ENCODE measurements at places on chromosomes 4 and X.

DNA sequence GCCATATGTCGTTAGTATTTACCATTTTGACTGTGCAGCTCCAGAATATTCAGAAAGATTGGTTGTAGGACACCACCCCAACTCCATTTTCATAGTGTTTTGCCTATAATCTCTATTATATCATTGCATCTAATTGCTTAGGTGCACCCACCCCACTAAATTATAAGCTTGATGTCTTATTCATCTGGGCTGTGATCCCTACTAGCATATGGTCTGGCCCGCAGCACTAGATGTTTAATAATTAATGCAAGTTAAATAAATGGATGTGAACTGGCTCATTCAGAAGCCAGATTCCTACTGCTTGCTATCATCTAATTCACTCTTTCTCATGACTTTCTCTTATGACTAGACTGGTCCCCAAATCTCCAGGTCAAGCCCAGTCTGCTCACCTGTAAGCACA is 143.5 kb downstream of the RELL1 start:
- DNase-seq: no peak

GRCh38 chrX:74922922-74923543 is 2.2 kb downstream of the NEXMIF start:
- DNase-seq: no peak

- DNase-seq: no peak
Measured at GRCh38 chr4:56084851-56085250, 136.1 kb downstream of the CEP135 start.

DNA sequence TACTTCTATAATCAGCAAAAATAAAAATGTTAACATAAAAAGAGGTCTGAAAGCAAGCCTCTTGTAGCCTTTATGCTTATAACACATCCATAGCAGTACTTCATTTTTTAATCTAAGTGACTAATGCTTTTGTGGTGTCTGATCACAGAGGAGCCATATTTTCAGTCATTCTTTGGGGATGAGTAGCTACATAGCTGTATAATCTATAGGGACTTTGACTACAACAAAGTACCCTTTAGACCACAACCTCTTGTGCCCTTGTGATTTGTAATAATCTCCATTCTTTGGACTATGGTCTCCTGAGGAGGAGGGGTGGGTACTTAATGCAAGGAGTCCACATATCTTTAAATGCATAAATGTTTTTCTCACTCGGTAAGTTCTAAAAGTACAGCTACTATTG is 9.6 kb downstream of the DRP2 start:
- DNase-seq: peak; percentile 83

- no peak for DNase-seq
Measured at GRCh38 chrX:100695302-100695701, 36.6 kb downstream of the SYTL4 start.

DNA sequence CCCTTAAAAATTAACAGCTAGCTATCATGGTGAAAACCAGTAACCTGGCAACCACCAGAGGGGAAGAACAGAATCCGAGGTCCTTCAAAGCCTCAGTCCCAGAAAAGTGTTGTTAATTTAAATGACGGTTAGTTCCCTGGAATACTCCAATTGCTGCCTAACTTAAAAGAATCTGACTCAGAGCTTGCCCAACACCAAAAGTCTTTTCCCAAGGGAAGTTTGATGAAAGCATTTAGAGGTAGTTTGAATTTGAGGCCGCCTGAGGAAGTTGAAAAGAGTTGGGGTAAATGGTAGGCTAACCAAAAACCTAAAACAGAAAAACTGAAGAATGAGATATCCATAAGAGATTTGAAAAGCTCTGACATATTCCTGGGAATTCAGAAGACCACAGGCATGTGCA is 46.6 kb downstream of the IL13RA2 start:
- peak; percentile 28 for DNase-seq

DNA sequence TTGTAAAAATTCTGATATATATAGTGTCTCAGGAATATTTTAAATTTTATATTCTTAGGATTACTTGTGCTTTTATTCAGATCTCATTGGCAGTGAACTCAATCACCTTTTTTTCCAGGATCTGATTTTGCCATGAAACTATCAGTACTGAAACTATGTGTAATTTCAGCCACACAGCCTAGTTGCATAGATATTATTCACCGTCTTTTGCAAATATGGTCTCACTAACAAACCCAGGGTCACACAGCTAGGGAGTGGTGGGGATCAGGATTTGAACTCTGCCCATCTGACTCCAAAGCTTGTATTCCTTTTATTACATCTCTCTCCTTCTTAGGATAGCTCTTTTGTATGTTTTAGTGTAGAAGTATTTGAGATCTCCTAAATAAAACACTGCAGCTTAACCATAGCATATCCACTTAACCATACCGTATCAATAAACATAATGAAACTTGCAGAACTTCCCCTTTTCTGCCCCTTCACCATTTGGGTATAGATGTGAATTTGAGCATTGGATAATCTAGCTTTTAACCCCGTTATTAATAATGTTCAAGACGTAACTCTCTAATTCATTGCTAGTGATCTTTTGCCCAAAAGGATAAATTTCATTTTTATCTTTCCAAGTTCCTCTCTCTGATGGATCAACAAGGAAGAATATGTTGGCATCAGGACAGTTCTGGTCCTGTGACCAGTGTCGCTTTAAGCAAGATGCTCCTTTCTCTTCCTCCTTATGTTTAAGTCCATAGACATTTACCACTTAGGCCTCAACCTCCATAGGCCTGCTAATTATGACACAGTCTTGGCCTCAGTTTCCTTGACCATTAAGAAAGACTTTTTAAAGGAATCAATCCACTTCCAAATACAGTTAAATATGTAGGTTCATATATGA is 74.6 kb downstream of the RAPGEF2 start:
- no peak for DNase-seq

DNA sequence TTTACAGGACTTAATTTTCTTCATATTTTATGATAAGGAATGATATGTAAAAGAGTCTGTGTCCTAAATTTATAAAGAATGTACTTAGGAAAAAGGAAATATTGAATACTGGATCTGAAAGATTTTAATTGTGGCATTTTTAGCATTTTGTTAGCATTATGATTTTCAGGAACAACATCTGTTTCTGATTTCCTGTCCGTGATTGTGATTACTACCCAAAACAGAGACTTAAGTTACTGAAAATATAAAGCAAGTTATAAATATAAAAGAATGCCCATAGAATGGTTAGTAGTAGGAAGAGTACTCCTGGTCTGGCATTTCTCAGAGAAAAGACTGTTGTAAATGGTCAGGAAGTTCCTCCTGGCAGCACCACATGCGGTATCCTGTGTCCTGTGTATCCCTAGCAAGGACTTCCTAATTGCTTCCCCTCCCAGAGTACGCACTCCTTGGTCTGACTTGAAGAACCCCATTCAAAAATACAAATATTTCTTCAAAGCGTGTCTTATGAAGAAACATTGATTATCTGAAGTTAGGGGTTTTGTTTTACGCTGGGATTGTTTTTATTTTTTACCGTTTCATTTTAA is 88.9 kb downstream of the RS1 start:
- DNase-seq: peak; percentile 23

DNA sequence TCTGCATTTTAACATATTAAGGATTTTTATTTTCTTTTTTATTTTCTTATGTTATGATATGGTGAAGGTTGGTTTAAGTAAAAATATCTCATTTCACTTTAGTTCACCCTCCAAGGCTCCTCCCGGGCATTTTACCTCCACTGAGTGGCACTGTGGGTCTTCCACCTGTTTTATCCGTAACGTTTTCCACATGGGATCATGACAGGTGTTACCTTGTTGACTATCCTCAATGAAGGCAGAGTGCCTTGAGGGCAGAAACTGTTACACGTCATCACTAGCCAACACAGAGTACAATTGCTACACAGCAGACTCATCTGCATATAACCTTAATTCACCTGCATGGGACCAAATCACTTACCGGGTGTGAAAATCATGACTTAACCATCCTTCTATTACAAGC is 105.8 kb downstream of the GEMIN8 start:
- DNase-seq: no peak

- no peak for DNase-seq
Measured at GRCh38 chr4:39730072-39730471, 32.1 kb downstream of the UBE2K start.

DNA sequence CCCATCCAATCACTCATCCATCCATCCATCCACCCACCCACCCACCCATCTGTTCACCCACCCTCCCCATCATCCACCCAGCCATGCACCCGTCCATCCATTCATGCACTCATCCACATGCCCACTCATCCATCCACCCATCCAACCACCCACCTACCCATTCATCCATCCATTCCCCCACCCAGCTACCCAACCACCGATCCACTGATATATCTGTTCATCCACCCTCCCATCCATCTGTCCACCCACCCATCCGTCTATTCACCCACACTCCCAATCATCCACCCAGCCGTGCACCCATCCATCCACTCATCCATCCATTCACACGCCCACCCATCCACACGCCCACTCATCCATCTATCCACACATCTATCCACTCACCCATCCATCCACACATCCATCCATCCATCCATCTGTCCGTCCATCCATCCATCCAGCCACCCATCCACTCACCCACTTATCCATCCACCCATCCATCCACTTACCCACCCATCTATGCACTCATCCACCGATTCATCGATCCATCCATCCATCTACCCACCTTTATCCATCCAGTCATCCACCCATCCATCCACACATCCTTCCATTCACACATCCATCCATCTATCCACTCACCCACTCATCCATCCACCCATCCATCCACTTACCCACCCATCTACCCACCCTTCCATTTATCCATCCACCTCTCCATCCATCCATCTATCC is 28.4 kb downstream of the ASMTL start:
- no peak for DNase-seq

DNA sequence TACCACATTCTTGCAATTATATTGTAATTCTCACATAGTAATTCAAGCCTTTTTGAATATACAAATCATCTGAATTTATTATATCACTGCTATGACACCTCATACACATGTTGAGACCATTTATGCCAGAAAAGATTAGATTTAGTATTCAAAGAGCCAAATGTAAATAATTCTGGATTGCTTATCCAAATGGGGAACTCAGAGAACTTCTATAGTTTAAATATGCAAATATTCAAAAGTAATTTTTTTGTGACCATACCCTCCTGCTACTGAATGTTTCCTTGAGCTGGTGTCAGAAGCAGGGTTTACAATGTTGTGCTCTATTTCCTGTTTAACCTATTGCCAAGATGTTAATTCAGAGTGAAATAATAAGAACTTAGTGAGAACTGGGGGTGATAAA is 372.2 kb downstream of the TRIML1 start:
- no peak for DNase-seq
